Activated CD4-positive, alpha-beta memory T cell treated with anti-CD3 and anti-CD28 coated beads for 36 hours (primary cell): ENCODE measurements at places on chromosomes 16 and 17.

DNA sequence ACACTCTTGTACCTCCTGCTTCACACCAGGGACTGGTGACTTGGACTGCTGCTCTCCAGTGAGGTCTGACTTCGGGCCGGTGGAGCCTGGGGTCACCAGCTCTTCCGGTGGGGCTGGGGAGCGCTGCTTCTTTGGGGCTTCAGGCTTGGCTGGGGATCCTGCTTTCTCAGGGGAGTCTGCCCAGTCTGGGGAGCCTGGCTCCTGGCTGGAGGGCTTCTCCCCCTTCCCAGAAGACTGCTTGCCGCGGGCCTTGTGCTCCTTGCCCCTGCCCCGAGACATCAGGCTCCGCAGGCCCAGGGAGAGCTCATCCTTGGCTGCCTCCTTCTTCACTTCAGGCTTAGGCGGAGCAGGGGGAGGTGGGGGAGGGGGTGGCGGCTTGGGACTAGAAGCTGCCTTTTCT is 52.4 kb downstream of the MYO18A start:
- no peak for DNase-seq

DNA sequence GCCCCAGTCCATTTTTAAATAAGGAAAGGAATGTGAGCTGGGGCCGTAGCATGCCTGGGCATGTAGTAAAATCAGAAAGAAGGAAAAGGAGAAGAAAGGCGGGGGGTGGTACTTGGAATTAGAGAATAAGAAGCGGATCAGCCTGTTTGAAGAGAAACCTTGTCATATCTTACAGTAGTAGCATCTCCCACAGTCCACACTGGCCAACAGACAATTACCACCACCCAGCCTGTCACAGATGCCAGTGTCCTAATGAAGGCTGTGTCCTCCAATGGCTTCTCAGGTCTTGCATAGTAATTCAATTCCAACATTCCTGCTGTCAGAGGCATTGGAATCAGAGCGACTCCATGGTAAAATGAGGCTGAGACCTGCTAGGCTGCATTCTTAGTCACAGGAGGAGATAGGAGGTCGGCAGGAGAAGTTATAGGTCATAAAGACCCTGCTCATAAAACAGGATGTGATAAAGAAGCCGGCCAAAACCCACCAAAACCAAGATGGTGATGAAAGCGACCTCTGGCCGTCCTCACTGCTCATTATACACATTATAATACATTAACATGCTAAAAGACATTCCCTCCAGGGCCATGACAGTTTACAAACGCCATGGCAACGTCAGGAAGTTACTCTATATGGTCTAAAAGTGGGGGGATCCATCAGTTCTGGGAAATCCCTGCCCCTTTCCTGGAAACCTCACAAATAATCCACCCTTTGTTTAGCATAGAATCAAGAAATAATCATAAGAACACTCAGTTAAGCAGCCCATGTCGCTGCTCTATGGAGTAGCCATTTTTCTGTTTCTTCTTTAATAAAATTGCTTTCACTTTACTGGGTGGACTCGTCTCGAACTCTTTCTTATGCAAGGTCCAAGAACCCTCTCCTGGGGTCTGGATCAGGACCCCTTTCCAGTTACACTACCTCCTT is 9.6 kb upstream of the AKAP10 start:
- no peak for DNase-seq

DNA sequence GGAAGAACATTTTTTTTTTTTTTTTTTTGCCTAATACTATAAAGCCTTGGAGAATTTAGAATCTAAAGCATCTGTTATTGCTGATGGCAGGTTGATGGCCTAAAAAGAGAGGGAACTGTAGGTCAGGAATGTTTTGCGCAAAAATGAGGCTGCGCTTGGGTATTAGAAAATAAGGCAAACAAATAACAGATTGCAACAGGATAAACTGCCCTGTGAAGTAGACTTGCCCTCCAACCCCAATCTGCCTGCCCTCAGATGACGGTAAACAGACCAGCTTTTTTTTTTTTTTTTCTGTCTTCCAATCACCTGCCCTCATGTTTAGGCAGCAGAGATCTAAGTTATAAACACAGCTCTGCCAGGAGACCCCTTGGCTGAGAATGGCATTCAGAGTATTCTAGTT is 3.8 kb upstream of the DHX8 start:
- no peak for DNase-seq

GRCh38 chr17:44004761-44005526 is 522 bp downstream of the NAGS start:
- DNase-seq, result peak; percentile 47

GRCh38 chr16:57527027-57527426 is 9.3 kb downstream of the CCDC102A start:
- no peak for DNase-seq

- DNase-seq, result no peak
Observed at GRCh38 chr16:3748307-3748706, 31.0 kb upstream of the TRAP1 start.

- DNase-seq, result no peak
Observed at GRCh38 chr16:50956637-50957036, 194.4 kb downstream of the SALL1 start.

GRCh38 chr17:74631468-74632450 is 8.2 kb upstream of the CD300E start:
- no peak for DNase-seq

- DNase-seq, result no peak
Observed at GRCh38 chr17:14332331-14332730, 31.4 kb downstream of the HS3ST3B1 start.
